ENCODE measurements at places on chromosomes 7 and 10.

DNA sequence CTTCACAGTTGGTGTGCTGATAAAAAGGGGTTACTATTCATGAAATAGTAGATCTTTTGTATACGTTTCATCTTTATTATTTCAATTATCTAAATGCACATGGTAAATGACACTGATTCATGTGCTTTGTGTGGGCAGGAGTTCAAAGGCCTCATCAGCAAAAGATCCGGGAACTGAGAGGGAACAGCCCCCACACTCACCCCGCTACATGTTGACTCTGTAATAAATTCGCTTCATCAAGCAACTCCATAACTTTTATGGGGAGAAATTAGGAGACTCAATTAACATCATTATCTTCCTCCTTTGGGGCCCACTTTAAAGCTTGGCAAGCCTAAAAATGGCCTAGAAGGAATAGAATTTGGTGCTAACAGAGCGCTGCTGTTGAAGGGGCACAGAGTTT, 250.7 kb upstream of the BMPER start:
- no peak for DNase-seq

- no peak for DNase-seq
Measured at GRCh38 chr7:78542541-78542940, 744.0 kb downstream of the PHTF2 start.

GRCh38 chr7:99456288-99456687, 9.7 kb downstream of the ATP5MF start:
- no peak for DNase-seq

GRCh38 chr10:71696628-71697326, 22.8 kb downstream of the C10orf105 start:
- no peak for DNase-seq

DNA sequence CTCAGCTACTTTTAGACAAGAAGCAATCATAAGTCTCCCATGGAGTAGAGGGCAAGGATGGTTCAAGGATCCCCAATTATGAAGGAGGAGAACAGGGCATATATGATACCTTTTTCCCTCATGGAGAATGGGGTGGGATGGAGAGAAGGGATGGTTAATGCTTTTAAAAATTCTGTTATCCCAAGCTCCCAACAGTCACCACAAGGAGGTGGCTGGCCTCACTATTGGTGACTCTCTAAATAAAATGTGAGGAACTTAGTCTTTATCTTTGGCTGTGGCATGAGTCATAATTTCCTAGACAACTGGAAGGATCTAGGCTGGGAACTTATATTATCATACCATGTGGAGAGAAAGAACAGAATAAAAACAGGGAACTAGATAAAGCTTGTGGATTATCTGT, 297.0 kb downstream of the PHTF2 start:
- no peak for DNase-seq

Data from brain pericyte (primary cell).